Cardiac septum (tissue), 1 donor: ENCODE measurements at places on chromosomes 2 and 18.

- DNase-seq: no peak
Observed at GRCh38 chr2:10867692-10868420, 43.9 kb upstream of the KCNF1 start.

- no peak for DNase-seq
Observed at GRCh38 chr2:220847589-220847988, 724.5 kb downstream of the EPHA4 start.

GRCh38 chr2:37894601-37895000 lies 30.5 kb upstream of the RMDN2 start:
- DNase-seq: no peak

- no peak for DNase-seq
Observed at GRCh38 chr2:141534666-141535362, 596.0 kb downstream of the LRP1B start.

- DNase-seq: peak; percentile 70
Observed at GRCh38 chr18:48806551-48807261, 144.1 kb downstream of the SMAD7 start.
